Central memory CD4-positive, alpha-beta T cell (primary cell): ENCODE measurements at places on chromosomes 2 and 18.

DNA sequence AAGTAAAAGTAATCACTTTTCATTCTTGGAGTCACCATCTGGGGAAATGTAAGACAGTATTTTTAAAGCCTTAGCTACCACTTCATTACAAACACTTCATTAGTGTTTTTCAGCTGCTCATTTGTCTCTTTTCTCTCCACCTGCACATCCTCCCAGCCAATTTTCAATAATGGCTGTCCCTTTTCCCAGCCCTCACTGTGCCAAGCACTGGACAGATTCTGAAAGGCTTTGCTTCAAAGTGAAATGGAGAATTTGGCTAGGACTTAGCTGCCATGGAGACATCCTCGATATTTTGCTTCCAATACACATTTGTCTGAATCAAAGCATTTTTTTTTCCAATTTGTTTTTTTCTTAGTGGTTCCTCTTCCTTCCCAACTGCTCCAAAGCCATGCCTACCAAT, 272.4 kb upstream of the NRXN1 start:
- DNase-seq: no peak

- DNase-seq: no peak
Observed at GRCh38 chr18:62486290-62486964, 36.4 kb upstream of the ZCCHC2 start.

GRCh38 chr2:9761577-9761976, 81.7 kb upstream of the TAF1B start:
- DNase-seq: no peak

- DNase-seq: no peak
Observed at GRCh38 chr2:223488814-223489213, 113.3 kb downstream of the SCG2 start.

DNA sequence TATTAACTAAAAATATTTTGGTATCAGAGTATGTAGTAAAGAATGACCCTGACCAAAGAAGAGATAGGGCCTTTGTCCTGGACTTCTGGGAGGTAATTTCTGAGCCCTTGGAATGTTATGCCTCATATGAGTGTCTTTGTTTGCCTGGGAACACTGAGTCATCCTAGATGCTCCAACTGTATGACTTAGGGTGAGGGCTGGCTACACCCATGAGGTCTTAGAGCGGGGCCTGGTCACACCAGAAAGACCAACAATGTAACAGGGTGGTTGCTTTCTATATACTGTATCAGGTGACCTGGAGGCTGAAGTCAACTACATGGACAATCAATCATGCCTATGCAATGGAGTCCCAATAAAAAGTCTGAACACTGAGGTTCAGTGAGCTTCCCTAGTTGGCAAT, 253.1 kb downstream of the MBD2 start:
- no peak for DNase-seq

DNA sequence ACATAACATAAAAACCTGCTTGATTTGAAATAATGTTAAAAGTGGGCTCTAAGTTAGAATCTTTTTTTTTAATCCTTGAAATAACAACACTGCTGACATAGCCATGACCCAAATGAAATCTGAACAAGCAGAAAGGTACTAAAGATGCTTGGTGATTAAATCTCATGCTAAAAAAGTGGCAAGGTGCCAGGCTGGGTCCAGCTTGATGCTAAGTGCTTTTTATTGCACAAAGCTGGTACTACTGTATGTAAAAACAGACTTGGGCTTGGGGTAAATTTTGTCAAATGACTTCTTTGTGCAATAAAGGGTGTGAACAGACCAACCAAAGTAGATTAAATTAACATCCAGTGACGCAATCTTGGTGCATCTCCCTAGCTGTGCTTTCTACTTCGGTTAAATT, 13.4 kb downstream of the BCL11A start:
- no peak for DNase-seq

DNA sequence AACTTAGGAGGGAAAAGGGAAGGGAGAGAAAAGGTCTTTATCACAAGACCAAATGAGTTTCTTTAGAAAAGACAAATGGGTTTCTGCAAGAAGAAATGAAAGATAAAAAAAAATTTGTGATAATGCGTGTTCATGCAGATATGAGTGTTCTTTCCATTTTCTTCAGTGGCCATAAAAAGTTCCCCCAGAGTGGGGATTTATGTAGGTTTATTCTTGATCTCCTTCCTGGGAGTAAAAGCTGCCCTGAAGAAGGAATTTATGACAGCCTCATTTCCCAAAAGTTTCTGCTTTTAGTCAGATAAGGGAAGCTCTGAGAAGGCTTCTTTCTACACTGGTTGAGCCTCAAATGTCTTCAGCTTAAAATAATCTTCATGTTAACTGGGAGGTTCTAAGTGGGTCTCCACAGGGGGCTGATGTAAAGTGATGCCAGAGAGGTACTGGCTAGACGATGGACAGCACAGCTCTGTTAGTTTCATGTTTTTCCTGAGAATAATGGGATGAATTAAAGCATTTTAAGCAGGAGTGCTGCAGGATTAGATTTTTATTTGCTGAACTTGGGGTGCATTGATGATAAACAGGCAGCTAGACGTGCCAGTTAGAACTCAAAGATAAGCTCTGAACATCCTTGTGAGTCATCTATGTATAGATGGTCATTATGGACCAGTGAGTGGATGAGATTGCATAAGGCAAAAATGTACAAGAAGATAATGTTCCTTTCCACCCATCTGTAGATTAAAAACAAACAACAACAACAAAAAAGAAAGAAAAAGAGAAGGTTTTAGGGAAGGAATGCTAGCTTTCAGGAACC, 99.4 kb upstream of the MSH2 start:
- no peak for DNase-seq
